ENCODE measurements at places on chromosomes 12 and 14.
A peak's percentile ranks its signal among the peaks of the same experiment; 100 is the strongest.

- DNase-seq: no peak
Measured at GRCh38 chr14:51534610-51535011, 117.1 kb upstream of the FRMD6 start.

- DNase-seq: no peak
Measured at GRCh38 chr12:100795174-100795799, 711 bp downstream of the ANO4 start.

DNA sequence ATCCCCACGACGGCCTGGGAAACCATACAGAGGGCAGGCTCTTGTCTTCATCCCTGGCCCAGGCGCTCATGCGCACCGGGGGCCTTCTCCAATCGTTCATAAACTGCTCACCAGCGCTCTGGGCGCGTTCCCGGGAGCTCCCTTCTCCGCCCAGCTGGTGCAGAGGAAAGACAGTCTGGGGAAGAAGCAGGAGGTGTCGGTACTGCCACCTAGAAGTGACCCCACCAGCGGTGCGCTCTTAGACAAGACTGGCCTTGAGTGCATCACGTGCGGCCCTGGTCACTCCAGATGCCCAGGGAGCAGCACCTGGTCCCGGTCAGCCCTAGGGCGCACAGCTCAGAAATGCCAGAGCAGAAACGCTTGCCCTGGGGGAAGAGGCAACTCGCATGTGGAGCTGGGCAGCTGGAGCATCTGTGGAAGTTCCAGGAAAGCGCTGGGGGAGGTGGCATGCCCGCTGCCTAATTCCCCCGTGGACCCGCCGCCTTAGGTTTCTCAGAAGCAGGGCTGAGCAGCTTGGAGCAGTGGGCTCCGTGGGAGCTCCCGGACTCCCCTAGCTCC lies 2.5 kb downstream of the GSC start:
- DNase-seq: no peak

DNA sequence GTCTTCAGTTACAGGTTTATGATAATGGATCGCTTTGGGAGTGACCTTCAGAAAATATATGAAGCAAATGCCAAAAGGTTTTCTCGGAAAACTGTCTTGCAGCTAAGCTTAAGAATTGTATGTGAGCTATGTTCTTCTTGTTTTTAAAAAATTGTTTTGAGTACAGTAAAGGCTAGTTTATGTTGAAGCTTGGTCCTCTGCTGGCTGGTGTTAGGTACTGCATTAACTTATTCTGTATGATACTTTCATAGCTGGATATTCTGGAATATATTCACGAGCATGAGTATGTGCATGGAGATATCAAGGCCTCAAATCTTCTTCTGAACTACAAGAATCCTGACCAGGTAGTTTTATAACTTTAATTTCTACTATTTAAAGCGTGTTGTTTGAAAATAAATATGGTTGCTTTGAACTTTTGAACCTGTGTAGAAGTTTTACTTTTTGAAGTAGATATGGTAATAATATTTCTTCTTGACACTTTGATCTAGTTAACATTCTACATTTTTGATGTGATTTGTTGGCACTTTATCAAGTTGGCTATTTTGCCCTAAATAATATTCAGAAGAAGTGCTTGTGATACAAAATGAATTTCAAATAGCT lies 55.7 kb downstream of the VRK1 start:
- no peak for DNase-seq

- no peak for DNase-seq
Measured at GRCh38 chr14:35696575-35696974, 112.5 kb downstream of the RALGAPA1 start.

- DNase-seq: no peak
Measured at GRCh38 chr14:99460793-99461192, 19.9 kb downstream of the SETD3 start.

- DNase-seq: no peak
Measured at GRCh38 chr14:102917056-102917385, 5.4 kb upstream of the AMN start.

DNA sequence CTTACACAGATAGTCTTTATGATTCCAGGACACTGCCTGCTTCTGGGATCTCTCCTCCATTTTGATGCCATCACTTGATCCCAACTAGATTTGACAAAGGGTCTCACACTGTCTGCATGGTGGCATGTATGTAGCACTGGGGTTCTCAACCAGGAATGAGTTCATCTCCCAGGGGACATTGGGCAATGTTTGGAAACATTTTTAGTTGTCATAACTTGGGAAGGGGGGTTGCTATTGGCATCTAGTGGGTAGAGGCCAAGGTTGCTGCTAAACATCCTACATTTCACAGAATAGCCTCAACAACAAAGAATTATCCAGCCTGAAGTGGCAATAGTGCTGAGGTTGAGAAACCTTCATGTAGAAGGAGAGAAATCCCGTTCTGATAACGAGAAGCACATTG lies 376.2 kb downstream of the DPF3 start:
- no peak for DNase-seq

DNA sequence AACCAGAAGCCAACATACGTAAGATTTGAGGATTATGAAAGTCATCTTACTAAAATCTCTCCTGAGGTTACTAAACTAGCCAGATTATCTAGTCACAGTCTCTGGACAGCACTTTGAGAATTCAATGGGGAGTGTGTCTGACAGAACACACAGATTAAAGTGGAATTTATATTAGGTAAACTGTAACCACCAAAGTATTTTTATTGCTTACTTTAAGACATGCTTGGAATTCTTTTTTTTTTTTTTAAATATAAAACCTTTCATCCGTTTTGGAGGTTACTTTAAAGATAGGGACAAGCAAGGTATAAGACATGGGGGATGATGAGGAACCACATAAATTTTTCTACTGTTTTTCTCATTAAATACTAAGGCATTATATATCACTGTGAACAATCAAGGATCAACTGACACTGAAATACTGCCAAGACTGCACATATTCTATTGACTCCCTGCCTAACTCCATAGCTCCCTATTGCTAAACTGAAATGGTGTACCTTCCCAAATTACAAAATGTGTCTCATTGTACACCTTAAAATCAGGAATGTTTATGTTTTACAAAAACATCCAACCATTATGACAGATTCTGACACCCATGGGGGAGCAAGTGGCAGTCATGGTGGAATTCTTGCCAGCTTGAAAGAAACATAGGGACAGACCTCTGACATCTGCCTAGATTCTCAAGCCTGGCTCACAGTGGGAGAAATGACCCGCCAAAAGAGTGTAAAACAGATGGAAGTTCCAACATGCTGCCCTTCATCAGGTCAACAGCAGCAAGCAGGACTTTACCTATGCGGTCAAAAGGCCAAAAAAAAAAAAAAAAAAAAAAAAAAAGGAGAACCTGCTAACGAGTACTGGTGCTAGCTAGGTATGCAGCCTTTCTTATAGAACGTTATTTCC lies 239.3 kb downstream of the MED13L start:
- no peak for DNase-seq

DNA sequence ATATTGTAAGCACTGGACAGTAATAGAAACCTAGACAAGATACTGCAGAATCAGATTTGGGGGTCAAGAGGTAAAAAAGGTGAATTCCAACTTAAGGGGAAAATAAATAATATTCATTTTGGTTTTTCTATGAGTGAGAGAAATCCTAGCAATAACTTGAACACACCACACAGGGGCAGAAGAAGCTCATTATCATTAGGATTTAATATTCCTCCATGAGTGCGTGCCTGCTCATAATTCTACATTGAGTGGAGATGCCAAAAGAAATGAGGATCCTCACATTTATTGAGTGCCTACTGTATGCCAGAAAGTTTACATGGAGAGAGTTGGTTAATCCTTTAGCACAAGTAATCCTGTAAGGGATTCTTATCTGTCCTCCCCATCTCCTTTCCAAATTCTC lies 40.5 kb upstream of the C14orf132 start:
- no peak for DNase-seq

DNA sequence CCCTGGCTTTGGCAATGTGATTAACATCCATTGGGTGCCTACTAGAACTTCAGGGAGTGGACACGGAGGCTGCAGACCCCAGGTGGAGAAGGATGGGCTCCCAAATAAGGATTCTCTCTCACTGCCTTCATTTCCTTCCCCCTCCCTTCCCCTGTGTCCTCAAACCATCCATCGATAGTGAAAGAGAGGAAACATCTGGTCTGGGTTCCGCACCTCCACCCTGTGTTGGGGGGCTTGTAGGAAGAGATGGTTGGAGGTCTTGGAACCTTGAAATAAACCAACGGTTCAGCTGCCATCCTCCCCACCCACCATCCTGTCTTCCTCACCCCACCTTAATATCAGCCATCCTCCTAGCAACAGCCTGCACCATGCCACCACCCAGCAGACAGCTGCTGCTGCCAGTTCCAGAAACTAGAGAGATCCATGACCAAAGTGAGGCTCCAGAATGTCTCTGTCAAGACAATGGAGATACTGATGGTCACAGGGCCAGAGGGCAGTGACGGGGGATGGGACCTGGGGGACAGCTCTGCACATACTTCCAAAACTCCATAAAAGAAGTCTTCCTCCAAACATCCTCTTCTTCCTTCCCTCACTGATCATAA lies 153.1 kb upstream of the CCND2 start:
- DNase-seq: no peak

GRCh38 chr12:107749083-107749482 lies 11.9 kb downstream of the PRDM4 start:
- no peak for DNase-seq

- DNase-seq: peak; percentile 63
Measured at GRCh38 chr14:104723651-104724406, at the start of gene ADSS1. TSS of gene ADSS1 (plus strand) at chr14:104724229. CDS start at chr14:104724271, 42 bp downstream.

DNA sequence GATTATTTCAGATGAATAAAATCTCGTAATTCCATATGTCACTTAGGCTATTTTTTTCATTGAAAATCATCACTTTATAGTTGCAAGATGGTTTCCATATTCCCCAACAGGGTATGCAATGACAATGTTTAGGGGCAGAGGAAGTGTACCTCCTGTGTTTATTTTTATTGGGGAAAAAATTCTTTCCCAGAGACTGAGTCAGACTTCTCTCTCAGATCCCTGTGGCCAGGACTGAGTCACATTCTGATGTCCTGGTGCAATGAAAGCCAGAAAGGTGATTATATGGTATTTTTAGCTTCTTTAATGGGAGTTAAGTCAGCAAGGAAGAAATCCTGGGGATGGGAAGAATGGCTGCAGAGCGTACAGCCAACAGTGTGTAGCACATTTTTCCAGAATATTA lies 196.9 kb upstream of the ALG10 start:
- DNase-seq: no peak

GRCh38 chr12:29026419-29026818 lies 122.7 kb upstream of the FAR2 start:
- no peak for DNase-seq

DNA sequence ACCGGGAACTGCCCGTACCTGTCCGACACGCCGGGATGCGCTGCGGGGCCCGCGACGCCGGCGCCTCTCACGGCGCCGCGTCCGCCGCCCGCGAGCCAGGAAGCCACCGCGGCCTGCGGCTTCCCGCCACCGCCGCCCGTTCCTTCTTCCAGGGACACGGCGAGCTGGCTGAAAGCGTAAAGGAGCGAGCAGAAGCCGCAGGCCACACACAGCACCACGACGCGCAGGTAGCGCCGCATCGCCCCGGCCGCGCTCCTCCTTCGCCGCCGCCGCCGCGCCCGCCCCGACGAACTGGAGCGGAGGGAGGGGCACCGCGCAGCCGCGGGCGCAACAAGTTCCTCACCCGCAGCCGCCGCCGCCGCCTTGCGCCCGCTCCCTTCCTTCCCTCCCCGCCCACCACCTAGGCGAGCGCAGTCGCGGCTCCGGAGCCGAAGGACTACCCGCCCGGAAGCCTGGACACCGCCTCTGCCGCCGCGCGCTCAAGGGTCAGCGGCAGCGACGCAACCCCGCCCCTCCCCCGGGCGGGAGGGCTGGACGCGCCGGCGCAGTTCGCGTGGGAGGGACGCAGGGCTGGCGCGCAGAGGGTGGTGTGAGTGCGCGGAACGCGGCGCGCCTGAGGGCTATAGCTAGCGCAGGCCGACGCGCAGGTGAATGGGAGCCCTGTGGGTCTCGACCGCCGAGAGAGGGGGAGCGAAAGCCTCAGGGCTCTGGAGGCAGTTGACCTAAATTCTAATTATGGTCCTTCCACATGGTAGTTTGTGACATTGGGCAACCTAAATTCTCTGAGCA lies at the start of gene GXYLT1:
Gene GXYLT1 (minus strand): TSS at position 467 of the 789 bp plus-strand sequence. CDS start 228 bp downstream, at position 239.
- DNase-seq: peak; percentile 82

GRCh38 chr12:20189767-20190166 lies 178.6 kb upstream of the PDE3A start:
- no peak for DNase-seq

GRCh38 chr12:7989827-7990491 lies 42.6 kb upstream of the FOXJ2 start:
- peak; percentile 75 for DNase-seq

DNA sequence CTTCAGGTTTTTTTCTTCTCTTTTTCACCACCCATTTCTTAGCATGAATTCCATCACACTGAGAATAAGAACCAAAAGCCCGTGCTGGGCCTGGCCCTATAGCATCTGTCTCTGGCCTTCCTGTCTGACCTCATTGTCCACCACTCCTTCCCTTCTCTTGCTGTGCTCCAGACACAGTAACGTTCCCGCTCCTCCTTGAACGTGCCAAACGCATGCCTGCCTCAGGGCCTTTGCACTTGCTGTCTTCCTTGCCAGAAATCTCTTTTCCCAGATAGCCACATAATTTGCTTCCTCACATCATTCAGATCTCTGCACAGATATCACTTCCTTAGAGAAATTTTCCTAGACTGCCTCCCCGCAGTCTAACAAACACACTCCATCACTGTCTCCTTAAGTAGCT lies 119.6 kb upstream of the CPSF6 start:
- no peak for DNase-seq

- no peak for DNase-seq
Measured at GRCh38 chr14:89842837-89843236, 111.7 kb downstream of the EFCAB11 start.

- no peak for DNase-seq
Measured at GRCh38 chr12:13976880-13977279, 4.5 kb downstream of the GRIN2B start.

- no peak for DNase-seq
Measured at GRCh38 chr12:18849761-18850160, 111.8 kb downstream of the CAPZA3 start.

- no peak for DNase-seq
Measured at GRCh38 chr12:122081697-122082221, 3.2 kb downstream of the MLXIP start.

DNA sequence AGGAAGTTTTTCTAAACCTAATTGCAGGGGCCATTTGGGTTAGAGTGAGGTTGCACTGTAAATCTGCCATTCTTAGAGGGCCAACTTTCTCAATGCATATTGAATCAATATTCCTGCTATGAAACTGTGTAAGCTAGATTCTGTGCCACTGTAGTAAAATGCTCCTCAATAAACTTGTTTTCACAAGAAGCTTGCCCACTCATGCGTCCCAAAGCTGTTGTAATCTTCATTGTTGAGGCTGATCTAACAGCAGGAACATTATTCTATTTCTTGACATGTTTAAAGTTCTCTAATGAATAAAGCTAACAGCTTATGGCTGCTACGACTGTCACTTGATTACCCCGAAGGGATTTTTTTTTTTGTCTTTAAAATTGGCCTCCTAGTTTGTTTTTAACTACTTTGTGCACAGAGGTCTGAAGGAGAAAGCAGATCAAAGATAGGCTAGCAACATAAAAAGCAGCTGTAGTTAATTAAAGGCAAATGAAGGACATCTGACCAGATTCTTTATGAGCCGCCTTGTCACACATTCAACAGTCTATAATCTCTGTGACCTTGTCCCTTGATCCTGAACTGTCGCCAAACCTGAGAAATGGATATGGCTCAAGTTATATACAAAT lies 243.7 kb downstream of the PAX9 start:
- DNase-seq: no peak

- DNase-seq: no peak
Measured at GRCh38 chr12:124612410-124612680, 44.9 kb upstream of the NCOR2 start.

Measured in stimulated activated naive CD8-positive, alpha-beta T cell treated with anti-CD3 and anti-CD28 coated beads, Interleukin-15, amount 100 ng/mL, for 72 hours (primary cell).